ENCODE measurements at places on chromosomes 4 and X. TPM values are rescaled to one million over a fixed set of nuclear protein-coding genes. Genes with fewer than 3 reads are reported as not detected.

The TRAM1L1 gene
- total RNA-seq: 0.65 TPM

- DNase-seq: no peak
These were observed 14.6 kb downstream of the MED14 start for GRCh38 chrX:40720792-40721191.

The EIF2S3 gene
- total RNA-seq: 228 TPM

DNA sequence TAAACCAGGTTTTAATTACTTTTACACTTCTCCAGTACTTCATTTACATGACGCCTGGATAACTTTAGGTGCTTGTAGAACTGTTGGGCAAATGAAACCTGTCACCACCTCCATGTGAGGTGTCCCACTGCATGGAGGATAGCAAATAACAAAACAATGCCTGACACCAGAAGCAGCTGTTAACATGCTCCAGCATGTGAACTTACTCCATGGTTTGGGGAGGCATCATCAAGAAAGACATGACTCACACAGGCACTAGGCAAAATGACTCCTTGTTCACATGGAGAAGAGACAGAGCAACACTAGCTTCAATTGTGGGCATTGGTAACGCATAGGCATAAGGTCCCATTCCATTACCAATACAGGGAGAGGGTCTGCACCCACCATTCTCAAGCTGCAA lies 198.1 kb upstream of the F9 start:
- DNase-seq: no peak

- no peak for DNase-seq
These were observed 434.9 kb upstream of the GALNTL6 start for GRCh38 chr4:171378323-171378722.

DNA sequence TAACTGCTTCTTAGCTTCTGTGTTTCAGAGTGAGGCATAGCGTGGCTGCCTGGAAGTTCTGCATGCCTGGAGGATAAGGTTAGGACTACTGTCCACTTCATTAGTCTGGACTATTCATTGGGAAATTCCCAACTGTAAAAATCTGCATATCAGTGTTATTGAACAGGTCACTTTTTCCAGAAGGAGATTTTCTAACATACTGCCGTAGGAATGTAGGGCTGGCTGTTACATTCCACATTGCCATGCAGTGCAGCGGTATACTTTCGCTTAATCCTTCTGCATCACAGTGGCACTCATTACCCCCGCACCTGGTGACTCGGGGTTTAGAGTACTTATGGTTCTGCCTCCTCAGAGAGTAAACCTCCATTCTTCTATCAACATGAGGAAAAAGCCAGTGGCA lies 104.6 kb downstream of the NPFFR2 start:
- no peak for DNase-seq

GRCh38 chr4:142701017-142701416 lies 145.1 kb downstream of the INPP4B start:
- no peak for DNase-seq

- no peak for DNase-seq
These were observed 6.8 kb downstream of the PLP2 start for GRCh38 chrX:49178537-49178936.

The RASL11B gene
- not detected for total RNA-seq

- peak; percentile 5 for DNase-seq
These were observed 53.2 kb upstream of the RBMX start for GRCh38 chrX:136933611-136934145.

GRCh38 chrX:148507418-148507817 lies 7.0 kb downstream of the AFF2 start:
- DNase-seq: no peak

The DAPP1 gene
- total RNA-seq: not detected

DNA sequence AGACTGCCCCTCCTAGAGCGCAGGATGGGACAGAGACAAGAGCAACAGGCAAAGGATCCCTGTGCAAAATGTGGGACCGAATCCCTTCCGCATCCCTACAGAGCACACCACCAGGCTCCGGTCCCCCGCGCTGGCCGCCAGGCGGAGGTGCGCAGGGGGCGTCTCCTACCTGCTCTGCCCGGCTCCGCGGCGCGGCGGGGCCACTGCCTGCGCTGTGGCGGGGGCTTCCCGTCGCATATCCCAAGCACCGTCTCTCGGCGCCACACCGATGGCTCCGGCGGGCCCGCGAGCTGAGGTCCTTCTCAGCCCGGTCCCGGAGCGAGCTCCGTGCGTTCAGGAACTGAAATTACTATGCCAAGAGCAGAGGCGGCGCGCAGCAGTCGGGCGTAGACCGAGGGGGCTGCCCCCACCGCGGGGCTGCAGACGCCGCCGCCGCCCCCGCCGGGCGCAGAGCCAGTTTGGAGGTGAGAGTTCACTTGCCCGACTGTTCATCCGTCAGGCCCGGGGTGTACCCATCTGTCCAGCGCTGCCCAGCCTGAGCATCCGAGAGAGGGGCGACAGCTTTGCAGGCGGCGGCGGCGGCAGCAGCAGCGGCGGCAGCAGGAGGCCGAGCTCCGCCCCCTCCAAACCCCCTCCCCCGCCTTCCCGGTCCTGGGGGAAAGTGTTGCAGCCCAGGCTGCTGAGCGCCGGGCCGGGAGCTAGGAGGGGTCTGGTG lies at the start of gene GPRIN3:
Gene GPRIN3 (minus strand): TSS at position 355 of the 715 bp plus-strand sequence. CDS start 57,690 bp downstream, outside the sequence.
- peak; percentile 24 for DNase-seq

GRCh38 chr4:98946359-98946758 lies 17.4 kb upstream of the EIF4E start:
- DNase-seq: no peak
